ENCODE measurements at places on chromosomes 13 and 19.

GRCh38 chr13:113110048-113110851 lies 4.7 kb downstream of the F7 start:
- DNase-seq = peak; percentile 45

DNA sequence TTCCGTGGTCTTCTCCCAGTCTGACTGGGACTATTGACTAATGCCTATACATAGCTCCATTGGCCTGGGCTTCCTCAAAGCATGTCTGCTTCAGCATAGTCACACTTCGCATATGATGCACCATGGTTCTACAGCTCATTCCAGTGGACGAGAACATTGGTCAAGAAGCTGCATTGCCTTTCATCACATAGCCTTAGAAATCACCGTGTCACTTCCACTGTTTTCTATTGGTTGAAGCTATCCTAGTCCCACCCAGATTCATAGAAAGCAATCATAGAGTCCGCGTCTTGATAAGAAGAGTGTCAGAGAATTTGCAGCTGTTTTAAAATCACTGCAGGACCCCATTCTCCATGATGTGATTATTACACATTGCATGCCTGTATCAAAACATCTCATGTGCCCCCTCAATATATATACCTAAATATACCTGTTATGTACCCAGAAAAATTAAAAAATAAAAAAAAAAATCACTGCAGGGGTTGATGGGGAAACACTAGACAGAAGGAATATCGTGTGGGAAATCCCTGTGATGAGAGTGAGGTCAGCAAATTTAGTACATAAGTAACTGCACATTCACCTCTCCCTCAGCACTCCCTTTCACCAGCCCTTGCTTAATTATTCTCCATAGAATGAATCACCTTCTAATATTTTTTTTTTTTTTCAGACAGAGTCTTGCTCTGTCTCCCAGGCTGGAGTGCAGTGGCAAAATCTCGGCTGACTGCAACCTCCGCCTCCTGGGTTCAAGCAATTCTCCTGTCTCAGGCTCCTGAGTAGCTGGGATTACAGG lies 2.2 kb upstream of the ARHGAP33 start:
- DNase-seq = no peak

DNA sequence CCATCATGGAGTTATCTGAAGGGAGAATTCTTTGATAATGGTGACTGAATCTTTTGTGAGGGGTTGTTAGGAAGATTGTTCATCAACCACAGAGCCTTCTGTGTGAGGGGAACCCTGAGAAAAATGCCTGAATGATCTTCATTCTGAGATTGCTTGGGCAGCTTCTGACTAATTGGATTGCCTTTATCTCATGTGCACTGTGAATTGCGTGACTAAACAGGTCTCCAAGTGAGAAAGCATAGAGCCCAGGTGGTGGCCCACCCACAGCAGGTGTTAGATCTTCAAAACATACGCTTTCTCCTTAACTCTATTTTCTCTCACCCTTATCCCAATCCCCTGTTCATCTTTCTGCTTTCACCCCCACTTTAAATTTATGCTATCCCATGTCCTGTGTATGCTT lies 58.3 kb downstream of the DOCK9 start:
- no peak for DNase-seq

DNA sequence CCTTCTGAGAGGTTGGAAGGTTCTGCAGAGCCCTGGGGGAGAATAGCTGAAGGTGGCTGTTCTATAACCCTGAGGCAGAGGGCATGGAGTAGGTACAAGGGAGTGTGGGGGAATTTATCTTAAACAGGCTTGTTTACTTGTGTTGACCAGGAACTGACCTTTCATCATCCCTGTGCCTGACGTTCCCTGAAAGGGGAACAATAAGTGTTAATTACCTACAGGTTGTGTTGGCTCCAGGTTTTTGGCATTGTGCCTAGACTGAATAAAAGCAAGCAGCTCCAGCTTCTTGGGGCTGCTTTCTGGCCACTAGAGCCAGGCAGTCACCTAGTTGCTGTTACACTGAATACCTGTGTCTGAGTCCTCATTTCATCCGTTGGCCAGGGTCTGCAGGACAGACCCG lies 60.0 kb downstream of the ZNF627 start:
- DNase-seq = no peak

All from natural killer cell (primary cell).